Suppressor macrophage (primary cell): ENCODE measurements at places on chromosomes 1 and 21.

DNA sequence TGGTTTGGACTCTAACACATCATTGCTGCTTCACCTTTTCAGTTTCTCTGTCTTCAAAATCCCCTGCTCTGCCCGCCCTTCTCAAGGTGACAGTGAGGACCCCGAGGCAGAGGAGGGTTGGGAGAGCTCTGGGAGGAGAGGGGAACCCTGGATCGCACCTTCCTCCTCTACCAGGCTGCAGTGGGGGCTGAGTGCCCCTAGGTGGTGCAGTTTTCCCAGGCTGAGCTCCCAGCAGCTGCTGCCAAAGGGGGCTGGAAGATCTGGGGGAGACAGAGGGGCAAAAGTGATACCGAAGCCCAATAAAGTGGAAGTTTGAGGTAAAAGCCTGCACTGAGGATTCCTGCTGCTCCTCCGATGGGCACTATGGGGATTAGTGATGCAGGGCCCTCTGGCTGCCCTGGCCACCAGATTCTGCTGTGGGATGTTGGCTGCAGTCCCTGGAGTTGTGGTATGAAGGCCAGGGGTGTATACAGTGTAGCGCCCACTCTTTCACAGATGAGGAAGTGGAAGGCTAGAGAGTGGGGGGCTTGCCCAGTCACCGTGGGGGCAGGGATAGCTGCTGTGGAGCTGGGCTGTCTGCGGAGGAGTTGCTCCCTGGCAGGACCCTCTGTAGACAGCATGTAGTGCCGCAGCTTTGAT is 40.7 kb upstream of the SCMH1 start:
- DNase-seq: peak; percentile 59

- DNase-seq: no peak
Measured at GRCh38 chr1:221302357-221302756, 423.1 kb downstream of the HLX start.

- DNase-seq: no peak
Measured at GRCh38 chr1:101971304-101971703, 25.4 kb downstream of the OLFM3 start.

GRCh38 chr1:208990456-208990855 is 593.1 kb upstream of the CAMK1G start:
- DNase-seq: no peak

- DNase-seq: peak; percentile 89
Measured at GRCh38 chr1:109201123-109201703, 12.5 kb upstream of the SARS1 start.

DNA sequence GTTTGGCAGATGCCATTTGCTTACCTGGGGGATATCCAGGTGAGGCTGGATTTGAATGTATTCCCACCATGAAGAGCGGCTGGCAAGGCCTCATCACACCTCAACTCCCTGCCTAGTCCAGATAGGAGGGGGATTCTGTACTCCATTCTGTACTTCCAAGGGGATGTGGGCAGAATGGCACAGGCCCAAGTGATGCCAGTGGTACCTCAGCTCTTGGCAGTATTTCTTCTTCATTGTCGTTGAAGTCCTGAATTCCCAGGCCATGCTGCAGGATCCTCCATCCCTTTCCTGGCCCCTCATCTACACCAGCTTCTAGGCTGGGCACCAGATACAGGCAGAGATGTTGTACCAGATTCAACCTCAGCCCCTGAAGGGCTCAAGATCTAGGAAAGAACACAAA is 47.9 kb downstream of the KLHDC7A start:
- no peak for DNase-seq

GRCh38 chr1:218711884-218712674 is 366.9 kb downstream of the TGFB2 start:
- DNase-seq: no peak
